ENCODE measurements at places on chromosomes 7 and 10. TPM values are rescaled to one million over a fixed set of nuclear protein-coding genes. Genes with fewer than 3 reads are reported as not detected.

Gene SUN3
- total RNA-seq = not detected

Gene GPR15LG
- not detected for total RNA-seq

Gene SH3PXD2A
- total RNA-seq = 17.5 TPM

Gene SLC26A5
- not detected for total RNA-seq

Gene TRIL
- not detected for total RNA-seq

Gene PTPRZ1
- not detected for total RNA-seq

Gene PDLIM1
- total RNA-seq = 1.5 TPM

Gene BMPR1A
- 21.0 TPM for total RNA-seq

Gene ACSM6
- not detected for total RNA-seq

Gene PHYHIPL
- total RNA-seq = not detected

Gene SPDYE1
- 0.17 TPM for total RNA-seq

Gene LRIT1
- total RNA-seq = not detected

Gene LRRC4
- not detected for total RNA-seq

Gene OR6V1
- not detected for total RNA-seq

Gene CNPY1
- not detected for total RNA-seq

Gene COL13A1
- not detected for total RNA-seq

Gene TET1
- total RNA-seq = 1.5 TPM

Gene CLDN4
- not detected for total RNA-seq

Data from CD4-positive, alpha-beta memory T cell (primary cell).